ENCODE measurements at places on chromosomes 1 and 21. TPM values are rescaled to one million over a fixed set of nuclear protein-coding genes. Genes with fewer than 3 reads are reported as not detected.

- peak; percentile 84 for DNase-seq
These were observed 207.8 kb downstream of the SLC45A1 start for GRCh38 chr1:8525558-8526275.

DNA sequence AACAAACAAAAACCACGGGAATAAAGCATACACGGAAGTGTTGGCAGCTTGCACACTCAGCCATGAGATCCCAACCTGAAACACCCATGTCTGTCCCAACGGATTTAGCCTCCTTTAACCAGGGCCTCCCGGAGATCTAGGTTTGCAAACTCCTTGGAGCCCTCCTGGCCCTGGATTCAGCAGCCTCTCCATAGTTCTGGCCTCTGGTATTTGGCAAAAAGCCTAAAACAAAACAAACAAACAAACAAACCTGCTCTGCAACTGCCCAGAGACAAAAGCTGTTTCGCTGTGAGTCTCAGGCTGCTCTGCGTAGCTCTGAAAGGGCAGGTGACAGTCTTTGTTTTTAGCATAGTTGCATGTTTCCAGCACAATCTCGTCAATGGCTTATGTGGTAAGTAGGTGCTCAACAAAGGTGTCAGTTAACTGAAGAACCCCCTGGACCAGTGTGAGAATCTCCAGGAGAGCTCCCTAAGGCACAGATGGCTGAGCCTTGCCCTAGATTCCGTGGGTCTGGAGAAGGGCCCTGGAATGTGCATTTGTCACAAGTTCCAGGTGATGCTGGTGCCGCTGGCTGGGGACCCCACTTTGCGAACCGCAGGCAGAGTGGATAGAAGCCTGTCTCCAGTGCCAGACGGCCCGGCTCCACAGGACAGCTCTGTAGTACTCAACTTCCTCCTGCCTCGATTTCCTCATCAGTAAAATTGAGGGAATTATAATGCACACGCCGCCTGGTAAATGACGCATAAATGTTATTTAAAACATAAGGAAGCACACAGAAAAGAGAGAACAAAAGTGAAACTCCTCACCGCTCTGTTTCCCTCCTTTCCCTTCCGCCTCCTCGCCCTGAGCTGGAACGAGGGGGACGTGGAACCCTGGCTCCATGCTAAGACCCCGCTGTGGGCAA, 86.2 kb downstream of the RIPK4 start:
- peak; percentile 67 for DNase-seq

DNA sequence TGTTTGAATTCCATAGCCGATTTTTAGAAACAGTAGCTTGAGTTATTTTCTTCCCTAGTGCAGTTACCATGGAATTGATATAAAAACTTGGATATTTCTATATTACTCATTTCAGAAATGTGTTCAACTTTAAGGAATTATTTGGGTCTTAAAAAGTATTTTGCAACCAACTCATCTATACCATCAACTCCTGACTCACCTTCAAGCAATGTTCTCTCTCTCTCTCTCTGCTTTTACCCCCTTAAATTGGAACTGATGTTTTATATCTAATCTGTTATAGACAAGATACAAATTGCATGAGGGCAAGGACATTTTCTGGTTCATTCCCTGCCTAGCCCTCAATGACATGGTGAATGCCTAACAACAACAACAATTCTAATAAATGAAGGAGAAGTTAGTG, 214.7 kb upstream of the NRIP1 start:
- no peak for DNase-seq

GRCh38 chr1:199590708-199591107, 436.8 kb upstream of the NR5A2 start:
- DNase-seq = no peak

- no peak for DNase-seq
These were observed 104.4 kb downstream of the GALNT2 start for GRCh38 chr1:230171356-230172015.

DNA sequence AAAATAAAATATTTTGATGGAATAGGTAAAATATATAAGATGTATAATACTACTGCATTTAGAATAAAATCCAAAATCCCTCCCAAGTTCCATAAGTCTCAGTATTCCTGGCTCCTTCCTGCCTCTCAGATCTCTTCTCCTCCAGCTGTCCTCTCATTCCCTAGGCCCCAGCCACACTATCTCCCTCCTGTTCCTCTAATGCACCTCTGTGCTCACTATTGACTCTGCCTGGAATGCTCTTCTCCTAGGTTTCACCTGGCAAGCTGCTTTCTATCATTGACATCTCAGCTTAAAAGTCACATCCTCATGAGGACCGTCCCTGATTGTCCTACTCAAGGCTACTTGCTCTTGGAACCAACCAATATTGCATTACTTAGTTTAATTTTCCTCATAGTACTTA, 7.2 kb downstream of the NME7 start:
- no peak for DNase-seq

GRCh38 chr1:46689897-46690296, 18.2 kb downstream of the TEX38 start:
- DNase-seq = no peak

GRCh38 chr1:162040001-162040400, 16.3 kb upstream of the OLFML2B start:
- DNase-seq = no peak

- DNase-seq = no peak
These were observed 13.9 kb upstream of the WDR26 start for GRCh38 chr1:224448453-224449017.

GRCh38 chr1:88502886-88503285, 181.2 kb upstream of the PKN2 start:
- no peak for DNase-seq

GRCh38 chr1:168223261-168223660, 2.5 kb upstream of the SFT2D2 start:
- no peak for DNase-seq

DNA sequence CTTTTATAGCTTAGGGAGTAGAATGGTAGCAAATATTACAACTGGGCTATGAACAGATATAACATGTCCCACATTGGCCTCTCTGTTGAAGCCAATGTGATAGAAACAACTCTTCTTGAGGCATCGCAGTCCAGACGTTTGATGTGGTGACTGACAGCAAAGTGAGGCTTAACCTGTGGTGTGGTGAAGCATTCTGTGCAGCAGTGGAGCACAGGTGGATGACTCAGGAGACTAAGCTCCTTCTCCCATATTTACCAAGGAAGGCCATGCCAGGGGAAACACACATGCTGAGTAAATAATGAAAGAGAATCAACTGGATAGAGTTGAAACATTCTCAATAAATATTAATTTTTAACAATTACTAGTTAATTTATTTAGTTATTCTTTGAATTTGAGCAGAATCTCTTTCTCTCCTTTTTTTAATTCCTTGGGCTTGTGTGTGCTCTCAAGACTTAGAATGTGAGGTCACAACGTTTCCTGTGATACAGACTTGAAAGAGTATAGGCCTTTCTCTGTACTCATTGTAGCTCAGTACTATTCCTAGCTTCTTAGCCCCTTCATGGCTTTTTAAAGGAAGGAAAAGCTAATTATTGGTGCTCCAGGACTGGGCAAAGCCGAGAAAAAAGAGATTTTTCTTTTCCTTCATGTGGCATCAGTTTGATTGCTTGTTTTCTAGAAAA, 17.6 kb downstream of the CRB1 start:
- no peak for DNase-seq

DNA sequence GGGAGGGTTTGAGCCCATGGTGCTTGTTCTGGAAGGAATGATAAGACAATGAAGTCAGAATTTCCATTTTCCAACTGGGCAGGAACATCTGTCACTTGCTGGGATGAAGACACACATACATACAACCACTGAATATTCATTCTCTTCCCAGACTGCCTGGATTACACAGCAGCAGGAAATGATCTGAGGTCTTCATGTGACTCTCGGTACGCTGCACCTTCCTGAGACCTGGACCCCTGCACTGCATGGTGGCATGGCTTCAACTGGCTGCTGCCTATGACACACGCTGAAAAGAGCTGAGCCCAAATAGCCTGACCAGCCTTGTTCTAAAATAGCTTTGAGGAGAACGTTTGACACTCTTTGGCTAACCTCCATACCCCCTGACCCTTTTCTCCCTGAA, 150.6 kb downstream of the GABPA start:
- DNase-seq = no peak

- DNase-seq = no peak
These were observed 67.8 kb downstream of the SPSB1 start for GRCh38 chr1:9360371-9361064.

DNA sequence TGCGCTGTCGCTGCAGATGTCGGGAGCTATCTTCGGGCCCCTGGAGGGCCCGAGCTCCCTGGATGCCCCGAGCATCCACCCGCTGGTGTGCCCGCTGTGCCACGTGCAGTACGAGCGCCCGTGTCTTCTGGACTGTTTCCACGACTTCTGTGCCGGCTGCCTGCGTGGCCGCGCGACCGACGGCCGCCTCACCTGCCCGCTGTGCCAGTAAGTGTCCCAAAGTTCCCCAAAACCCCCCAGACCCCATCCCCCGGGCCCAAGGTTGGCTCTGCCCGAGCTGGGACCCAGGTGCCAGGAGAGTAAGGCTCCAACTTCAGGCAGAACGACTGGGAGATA, 569 bp downstream of the RNF207 start:
- DNase-seq = no peak

DNA sequence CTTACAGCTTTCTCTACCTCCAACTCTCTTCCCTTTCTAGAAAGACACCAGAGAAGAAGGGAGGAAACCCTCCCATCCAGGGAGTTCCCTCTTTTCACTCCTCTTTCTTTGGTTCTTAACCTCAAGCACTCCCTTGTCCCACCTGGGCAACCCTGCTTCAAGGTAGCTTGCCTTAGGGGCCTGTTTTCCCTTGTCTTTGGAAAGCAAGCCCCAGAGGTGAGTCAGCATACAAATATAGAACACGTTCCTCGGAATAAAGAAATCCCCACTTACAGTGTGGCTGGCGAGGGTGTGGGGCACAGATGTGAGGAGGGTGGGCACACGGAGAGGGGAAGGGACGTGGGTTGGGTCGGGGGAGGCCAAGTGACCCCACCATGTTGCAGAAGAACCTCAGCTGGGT, 26.1 kb upstream of the KCNE2 start:
- no peak for DNase-seq

- DNase-seq = no peak
These were observed 71.1 kb downstream of the NPHP4 start for GRCh38 chr1:5921129-5921528.

- no peak for DNase-seq
These were observed 719 bp downstream of the S100A14 start for GRCh38 chr1:153615406-153615805.

- DNase-seq = no peak
These were observed 51.9 kb upstream of the FMOD start for GRCh38 chr1:203402629-203403337.

DNA sequence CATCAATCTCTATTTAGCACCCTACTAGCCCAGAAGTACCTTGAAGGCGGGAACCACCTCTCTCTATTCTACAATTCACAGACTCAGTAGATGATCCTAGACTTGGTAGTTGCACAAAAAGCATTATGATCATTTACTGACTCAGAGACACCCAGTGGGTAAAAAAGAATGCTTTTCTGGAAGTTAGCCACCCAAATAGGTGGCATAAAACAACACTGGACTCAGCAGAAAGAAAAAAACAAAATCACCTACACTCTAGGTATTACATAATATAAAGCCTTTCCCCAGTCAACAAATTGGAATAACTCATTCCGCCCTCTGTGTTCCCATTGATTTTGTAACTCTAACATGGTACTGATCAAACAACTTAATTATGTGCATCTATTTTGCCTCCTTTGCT, 126.3 kb downstream of the PTPN14 start:
- no peak for DNase-seq

DNA sequence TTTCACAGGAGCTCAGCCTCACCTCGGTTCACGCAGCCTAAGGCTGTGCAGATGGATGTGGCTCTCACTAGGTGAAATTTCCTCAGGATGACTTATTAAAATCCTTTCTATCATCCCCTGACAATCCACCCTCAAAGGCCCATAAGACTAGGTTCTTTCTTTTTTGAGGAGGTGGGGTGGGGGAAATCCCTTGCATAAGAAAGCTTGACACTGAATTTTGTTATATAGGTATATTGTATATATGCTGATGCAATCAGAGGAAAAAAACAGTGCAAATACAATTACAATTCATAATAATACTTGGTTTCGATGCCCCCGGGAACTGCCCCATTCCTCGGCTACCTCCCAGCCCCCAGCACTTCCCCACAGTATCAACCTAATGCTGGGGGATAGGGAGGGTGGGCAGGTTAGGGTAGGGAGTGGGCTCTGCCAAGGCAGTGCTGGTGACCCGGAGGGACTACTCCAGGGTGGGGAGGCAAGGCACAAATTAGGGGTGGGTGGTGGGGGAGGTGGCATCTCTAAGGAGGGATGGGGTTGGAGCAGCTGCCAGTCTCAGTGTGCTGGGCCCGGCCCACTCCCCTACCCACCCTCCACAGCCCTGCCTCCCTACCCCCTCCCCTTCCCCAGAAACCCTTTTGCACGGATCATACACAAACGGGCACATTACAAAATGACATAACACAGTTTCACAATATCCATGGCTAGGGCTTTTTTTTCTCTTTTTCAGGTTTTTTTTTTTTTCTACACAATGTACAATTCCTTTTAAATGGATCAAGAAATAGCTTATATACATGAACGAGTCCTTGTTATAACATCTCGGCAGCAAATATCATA, 30.9 kb downstream of the SLC27A3 start:
- DNase-seq = no peak

GRCh38 chr1:69814926-69815325, 247.2 kb downstream of the LRRC7 start:
- DNase-seq = no peak

DNA sequence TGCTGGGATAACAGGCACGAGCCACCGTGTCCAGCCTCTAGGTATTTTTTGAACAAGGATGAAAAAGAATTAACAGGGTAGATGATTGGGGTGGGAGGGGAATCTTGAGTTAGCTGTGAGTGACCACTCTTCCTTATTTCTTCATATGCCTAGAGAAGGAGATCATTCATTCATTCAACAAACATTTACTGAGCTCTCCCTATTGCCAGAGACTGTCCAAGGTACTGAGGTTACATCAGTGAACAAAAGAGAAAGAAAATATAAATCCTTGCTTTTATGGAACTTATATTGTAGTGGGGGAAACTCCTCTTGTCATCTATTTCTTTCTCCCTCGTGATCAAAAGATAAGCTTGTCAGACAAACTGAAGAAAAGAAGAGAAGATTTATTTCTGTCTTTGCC, 62.9 kb downstream of the S1PR1 start:
- DNase-seq = no peak

SLC1A7 gene
- total RNA-seq = not detected

LIN28A gene
- not detected for total RNA-seq

IL19 gene
- not detected for total RNA-seq

A3GALT2 gene
- 1.6 TPM for total RNA-seq

DDAH1 gene
- 12.5 TPM for total RNA-seq

EXO1 gene
- 2.4 TPM for total RNA-seq

KRTAP19-1 gene
- total RNA-seq = not detected

SLC9A1 gene
- total RNA-seq = 40.4 TPM

ARHGAP30 gene
- total RNA-seq = 133 TPM

ETNK2 gene
- 5.6 TPM for total RNA-seq

ZFP69B gene
- total RNA-seq = 3.7 TPM

DYNLT5 gene
- total RNA-seq = 2.5 TPM
